ENCODE measurements at places on chromosomes 4 and X.

DNA sequence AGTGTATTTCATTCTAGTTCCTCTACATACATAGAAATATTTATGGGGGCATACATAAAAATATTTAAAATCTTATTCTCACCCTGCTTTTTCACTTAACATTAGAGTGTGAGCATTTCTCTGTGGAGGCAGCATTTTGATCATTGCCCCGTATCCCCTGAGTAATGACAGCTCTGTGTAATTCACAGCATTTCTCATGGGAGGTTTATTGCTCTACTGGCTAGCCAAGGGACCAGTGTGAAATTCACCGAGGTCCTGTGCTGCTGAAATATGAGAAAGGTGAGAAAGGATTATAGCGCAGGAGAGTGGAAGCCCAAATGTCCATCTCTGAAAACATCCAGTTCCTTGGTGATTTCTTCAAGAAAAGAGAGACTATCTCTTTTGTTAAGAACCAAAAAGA lies 22.9 kb downstream of the PDGFC start:
- no peaks in the 10 kb centered on the region for H3K36me3 ChIP-seq
- DNase-seq, result no peak
- H3K4me3 ChIP-seq, result no peak overlapping the region
- H3K27ac ChIP-seq, result no peak overlapping the region
- H3K4me1 ChIP-seq, result peaks cover 50% of the 10 kb centered on the region

- no peak overlapping the region for H3K4me3 ChIP-seq
- no peak for DNase-seq
- no peaks in the 10 kb centered on the region for H3K27me3 ChIP-seq
- H3K36me3 ChIP-seq, result no peaks in the 10 kb centered on the region
- H3K27ac ChIP-seq, result no peak overlapping the region
- no peaks in the 10 kb centered on the region for H3K4me1 ChIP-seq
Observed at GRCh38 chrX:73647632-73648322, 84.8 kb downstream of the CHIC1 start.

DNA sequence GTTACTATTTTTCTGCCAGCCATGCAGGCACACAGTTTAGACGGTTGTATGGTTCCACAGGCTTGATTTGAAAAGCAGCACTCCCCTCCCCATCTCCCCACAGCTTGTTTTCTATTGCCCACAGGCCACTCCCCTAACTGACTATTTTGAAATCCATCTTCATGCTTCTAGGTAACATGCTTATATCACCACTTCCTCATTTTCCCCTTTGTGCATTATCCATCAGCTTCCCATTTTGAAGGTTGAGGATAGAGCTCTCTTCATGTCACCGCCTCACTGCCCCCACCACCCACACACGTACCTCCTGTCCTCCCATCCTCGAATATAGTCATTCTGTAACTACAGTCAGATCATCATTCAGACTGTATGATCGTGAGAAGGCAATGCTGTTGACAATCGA lies 224.7 kb downstream of the MID1 start:
- no peak for DNase-seq
- no peaks in the 10 kb centered on the region for H3K36me3 ChIP-seq
- no peak overlapping the region for H3K27ac ChIP-seq

DNA sequence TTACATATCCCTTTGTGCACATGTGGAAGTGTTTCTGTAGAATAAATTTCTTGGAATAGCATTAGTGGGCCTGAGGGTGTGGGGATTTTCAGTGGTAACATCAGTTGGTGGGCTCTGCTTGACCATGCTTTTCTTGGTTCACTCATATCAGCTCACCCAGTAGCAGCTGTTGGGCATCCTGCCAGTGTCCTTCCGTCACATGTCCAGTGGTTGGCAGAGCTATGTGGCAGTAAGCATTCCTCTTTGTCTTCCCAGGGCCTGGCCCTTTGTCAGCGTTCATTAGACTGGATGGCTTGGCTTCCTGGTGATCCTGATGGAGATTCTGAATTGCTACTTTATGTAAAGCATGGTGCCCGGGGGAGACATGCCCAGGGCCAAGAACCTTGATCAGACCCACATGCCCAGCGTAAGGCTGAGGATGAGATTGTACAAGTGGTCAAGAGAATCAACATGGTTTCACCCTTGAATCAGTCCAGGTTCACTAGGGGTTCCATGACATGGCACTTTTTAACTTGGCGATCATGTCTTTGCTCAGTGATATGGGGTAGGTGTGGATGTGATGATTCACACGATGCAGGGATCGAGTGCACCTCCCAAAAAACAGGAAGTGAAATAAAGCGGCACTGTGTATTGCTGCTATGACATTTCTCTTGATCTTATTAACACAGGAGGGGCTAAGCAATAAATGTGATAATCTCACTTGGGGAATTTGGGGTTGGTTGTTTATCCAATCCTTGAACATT lies 72.1 kb upstream of the IGFBP7 start:
- no peak overlapping the region for H3K4me3 ChIP-seq
- H3K4me1 ChIP-seq, result no peaks in the 10 kb centered on the region
- no peak for DNase-seq
- H3K27ac ChIP-seq, result no peak overlapping the region

DNA sequence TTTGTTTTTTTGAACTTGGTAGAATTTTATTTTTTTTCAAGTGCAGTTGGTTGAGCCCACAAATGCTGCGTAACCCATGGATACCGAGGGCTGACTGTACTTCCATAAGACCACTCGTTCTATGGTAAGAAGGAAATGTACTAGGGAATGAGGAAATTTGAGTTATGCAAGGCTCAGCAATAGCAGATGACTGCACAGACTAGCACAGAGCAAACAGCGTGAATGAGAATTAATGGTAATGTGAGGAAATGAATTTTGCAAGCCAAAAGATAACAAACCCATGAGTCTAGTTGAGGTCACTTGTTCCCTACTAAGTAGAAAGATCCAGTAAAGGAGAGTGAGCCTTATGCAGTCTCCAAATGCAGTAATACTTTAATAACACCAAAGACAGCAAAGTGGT lies 17.4 kb downstream of the GSPT2 start:
- H3K27ac ChIP-seq, result no peak overlapping the region
- H3K4me1 ChIP-seq, result no peaks in the 10 kb centered on the region
- H3K4me3 ChIP-seq, result no peak overlapping the region
- H3K27me3 ChIP-seq, result no peaks in the 10 kb centered on the region
- DNase-seq, result no peak
- H3K36me3 ChIP-seq, result no peaks in the 10 kb centered on the region

Data from suprapubic skin (tissue), 4 donors.